ENCODE measurements at places on chromosomes 4 and X. TPM values are rescaled to one million over a fixed set of nuclear protein-coding genes. Genes with fewer than 3 reads are reported as not detected.

The DRD5 gene
- total RNA-seq, result not detected

The MAGIX gene
- 1.2 TPM for total RNA-seq

The PCGF3 gene
- 62.8 TPM for total RNA-seq

GRCh38 chr4:35201403-35201802 is 1042.9 kb downstream of the ARAP2 start:
- no peak overlapping the region for H3K4me3 ChIP-seq
- no peak overlapping the region for H3K27ac ChIP-seq
- DNase-seq, result no peak
- peaks cover 6% of the 10 kb centered on the region for H3K36me3 ChIP-seq
- no peaks in the 10 kb centered on the region for H3K4me1 ChIP-seq

- no peak overlapping the region for H3K4me3 ChIP-seq
- H3K27ac ChIP-seq, result no peak overlapping the region
- DNase-seq, result no peak
- peaks cover 35% of the 10 kb centered on the region for H3K4me1 ChIP-seq
Measured at GRCh38 chrX:9913146-9913433, 54.1 kb upstream of the CLDN34 start.

DNA sequence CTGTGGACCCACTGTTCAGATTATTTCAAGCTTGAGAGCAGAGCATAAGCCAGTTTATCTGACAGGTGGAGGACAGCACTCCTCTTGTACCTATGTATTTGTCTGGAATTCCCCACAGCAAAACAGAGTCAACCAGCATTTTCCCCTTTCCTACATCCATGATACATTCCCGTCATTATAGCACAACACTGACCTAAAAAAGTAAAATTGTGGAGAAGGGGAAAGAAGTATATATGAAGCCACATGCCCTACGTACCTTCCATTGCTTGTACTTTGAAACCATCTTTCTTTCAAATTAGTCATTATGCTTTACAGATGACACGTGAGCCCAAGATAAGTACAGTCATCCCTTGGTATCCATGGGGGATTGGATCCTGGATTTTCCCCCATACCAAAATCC is 73.3 kb downstream of the KLHL8 start:
- peaks cover 20% of the 10 kb centered on the region for H3K36me3 ChIP-seq
- H3K27me3 ChIP-seq, result no peaks in the 10 kb centered on the region
- no peak for DNase-seq
- H3K4me3 ChIP-seq, result no peak overlapping the region
- no peak overlapping the region for H3K27ac ChIP-seq

GRCh38 chr4:81550388-81550859 is 78.7 kb upstream of the RASGEF1B start:
- H3K36me3 ChIP-seq, result no peaks in the 10 kb centered on the region
- no peak overlapping the region for H3K27ac ChIP-seq
- H3K27me3 ChIP-seq, result no peaks in the 10 kb centered on the region
- no peak for DNase-seq

- H3K4me3 ChIP-seq, result no peak overlapping the region
- H3K27me3 ChIP-seq, result no peaks in the 10 kb centered on the region
- H3K36me3 ChIP-seq, result peaks cover 31% of the 10 kb centered on the region
- DNase-seq, result no peak
- H3K4me1 ChIP-seq, result no peaks in the 10 kb centered on the region
- H3K27ac ChIP-seq, result no peak overlapping the region
Measured at GRCh38 chrX:24890677-24891076, 125.1 kb downstream of the ARX start.

GRCh38 chrX:49039598-49040375 is 3.4 kb downstream of the TFE3 start:
- H3K4me1 ChIP-seq, result peaks cover 29% of the 10 kb centered on the region
- peak; percentile 85 for DNase-seq

- H3K36me3 ChIP-seq, result no peaks in the 10 kb centered on the region
- DNase-seq, result no peak
- H3K27me3 ChIP-seq, result no peaks in the 10 kb centered on the region
- H3K27ac ChIP-seq, result no peak overlapping the region
- no peaks in the 10 kb centered on the region for H3K4me1 ChIP-seq
Measured at GRCh38 chr4:39410415-39410814, 3.7 kb downstream of the KLB start.

DNA sequence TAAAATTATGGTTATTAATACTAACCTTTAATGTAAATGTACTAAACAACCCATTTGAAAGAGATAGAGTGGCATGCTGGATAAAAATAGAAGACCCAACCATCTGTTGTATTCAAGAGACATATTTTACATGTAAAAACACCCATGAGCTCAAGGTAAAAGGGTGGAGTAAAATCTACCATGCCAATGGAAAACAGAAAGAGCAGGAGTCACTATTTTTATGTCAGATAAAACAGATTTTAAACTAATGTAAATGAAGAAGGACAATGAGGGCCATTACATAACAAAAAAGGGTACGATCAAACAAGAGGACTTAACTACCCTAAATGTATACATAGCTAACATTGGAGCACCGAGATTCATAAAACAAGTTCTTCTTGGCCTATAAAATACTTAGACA is 66.3 kb downstream of the ITM2A start:
- no peaks in the 10 kb centered on the region for H3K36me3 ChIP-seq
- DNase-seq, result no peak
- H3K27ac ChIP-seq, result no peak overlapping the region
- no peaks in the 10 kb centered on the region for H3K27me3 ChIP-seq
- H3K4me1 ChIP-seq, result peaks cover 24% of the 10 kb centered on the region
- no peak overlapping the region for H3K4me3 ChIP-seq

DNA sequence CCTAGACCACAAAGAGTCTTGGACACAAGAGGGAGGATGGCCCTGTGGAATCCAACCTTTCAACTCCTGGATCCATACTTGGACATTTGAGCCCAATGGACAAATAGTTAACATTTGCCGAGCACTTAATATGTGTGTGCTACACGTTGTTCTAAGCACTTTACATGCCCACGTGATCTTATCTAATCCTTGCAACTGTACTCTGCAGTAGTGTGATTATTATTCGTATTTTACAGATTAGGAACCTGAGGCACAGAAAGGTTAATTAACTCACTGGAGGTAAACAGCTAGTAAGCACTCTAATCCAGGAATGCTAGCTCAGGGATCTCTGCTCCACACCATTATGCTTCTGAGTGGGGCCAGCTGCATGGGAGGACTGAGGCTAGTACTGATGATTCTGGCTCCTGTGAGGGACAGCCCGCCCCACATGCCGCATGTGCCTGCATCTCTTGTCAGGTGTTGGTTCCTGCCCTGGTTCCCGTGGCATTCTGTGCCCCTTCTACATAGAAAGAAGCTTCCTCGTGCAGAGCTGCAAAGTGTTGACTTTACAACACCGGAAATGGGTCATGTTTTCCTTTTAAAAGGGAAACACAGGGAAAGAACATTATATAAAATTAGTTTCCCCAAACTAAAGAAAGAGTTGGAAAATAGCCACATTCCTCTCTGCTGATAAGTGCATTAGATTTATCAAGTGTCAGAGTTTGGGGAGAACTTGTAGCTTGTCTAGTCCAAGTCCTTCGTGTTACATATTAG is 34.8 kb downstream of the PLAC1 start:
- peaks cover 2% of the 10 kb centered on the region for H3K27me3 ChIP-seq
- no peaks in the 10 kb centered on the region for H3K36me3 ChIP-seq
- H3K4me1 ChIP-seq, result peaks cover 18% of the 10 kb centered on the region
- no peak overlapping the region for H3K4me3 ChIP-seq

GRCh38 chr4:121228848-121229247 is 64.7 kb upstream of the TNIP3 start:
- H3K36me3 ChIP-seq, result no peaks in the 10 kb centered on the region
- H3K27ac ChIP-seq, result no peak overlapping the region
- H3K4me1 ChIP-seq, result peaks cover 10% of the 10 kb centered on the region
- no peak overlapping the region for H3K4me3 ChIP-seq
- no peaks in the 10 kb centered on the region for H3K27me3 ChIP-seq

GRCh38 chr4:95360256-95360903 is 188.4 kb downstream of the UNC5C start:
- H3K4me1 ChIP-seq, result peaks cover 17% of the 10 kb centered on the region
- no peaks in the 10 kb centered on the region for H3K27me3 ChIP-seq
- no peak overlapping the region for H3K27ac ChIP-seq

All from WTC11 (cell line).